ENCODE measurements at places on chromosomes 1 and 21.

DNA sequence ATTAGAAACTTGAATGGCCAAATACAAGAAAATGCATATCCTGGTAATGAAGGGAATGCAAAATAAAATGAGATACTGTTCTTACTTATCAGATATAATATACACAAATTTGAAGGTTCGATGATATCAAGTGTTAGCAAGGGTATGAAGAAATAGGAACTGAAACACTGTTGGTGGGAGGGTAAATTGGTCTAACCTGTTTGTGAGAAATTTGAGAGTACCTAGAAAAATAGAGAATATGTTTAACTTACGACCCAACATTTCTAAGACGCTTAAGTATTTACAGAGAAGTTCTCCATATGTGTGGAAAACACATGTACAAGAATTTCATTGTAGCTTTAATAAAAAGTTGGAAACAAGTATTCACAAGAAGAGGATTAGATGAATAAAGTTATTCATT is 25.9 kb downstream of the ATG4C start:
- DNase-seq = no peak

GRCh38 chr1:214018386-214019268 is 30.9 kb downstream of the PROX1 start:
- no peak for DNase-seq

- peak; percentile 28 for DNase-seq
These were observed 29.6 kb upstream of the RGS16 start for GRCh38 chr1:182633657-182634281.

DNA sequence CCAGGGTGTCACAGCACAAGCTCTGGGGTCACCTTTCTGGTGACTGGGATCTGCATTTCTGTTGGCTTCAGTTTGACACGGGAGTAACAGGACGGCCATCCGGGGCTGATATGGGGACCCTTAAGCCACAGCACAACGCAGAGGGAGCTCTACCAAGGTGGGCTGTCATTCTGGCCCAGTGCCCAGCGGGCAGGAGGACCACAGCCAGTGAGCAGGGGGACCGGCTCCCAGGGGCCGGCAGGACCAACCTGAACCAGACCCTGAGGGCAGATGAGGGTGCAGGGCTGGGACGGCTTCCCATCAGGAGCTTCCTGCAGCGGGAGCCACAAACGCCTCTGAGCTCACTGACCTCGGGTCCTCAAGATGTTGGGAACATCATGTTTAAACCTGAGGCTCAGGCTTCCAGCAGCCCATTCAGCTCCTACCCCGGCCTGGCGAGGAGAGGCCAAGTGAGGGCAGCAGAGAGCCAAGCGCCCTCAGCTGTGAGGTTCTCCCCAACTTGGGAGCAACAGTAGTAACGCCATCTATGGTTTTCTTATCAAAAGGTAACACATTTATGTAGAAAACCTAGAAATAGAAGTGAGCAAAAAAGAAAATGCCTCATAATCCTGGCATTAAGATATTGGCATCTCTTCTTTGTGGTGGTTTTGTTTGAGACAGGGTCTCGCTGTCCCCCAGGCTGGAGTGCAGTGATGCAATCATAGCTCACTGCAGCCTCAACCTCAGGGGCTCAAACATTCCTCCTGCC is 26.8 kb downstream of the TMEM201 start:
- peak; percentile 69 for DNase-seq

DNA sequence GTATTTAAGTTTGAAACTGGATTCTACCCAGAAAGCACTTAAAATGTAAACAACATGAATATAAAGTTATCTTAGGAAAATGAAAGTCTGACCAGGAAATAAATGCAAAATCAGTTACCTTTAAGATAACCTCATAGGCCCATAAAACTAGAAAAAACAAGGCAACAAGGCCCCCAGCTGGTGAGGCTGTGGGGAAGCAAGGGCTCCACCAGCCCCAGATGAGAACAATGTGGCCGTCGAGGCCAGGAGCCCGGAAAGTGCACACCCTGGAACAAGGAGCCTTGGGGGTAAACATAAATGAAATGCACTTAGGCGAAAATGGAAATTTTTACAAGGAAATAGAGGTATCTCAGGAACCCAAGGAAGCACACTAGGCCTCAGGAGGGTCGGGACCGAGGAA is 37.9 kb upstream of the BMP8B start:
- DNase-seq = no peak

DNA sequence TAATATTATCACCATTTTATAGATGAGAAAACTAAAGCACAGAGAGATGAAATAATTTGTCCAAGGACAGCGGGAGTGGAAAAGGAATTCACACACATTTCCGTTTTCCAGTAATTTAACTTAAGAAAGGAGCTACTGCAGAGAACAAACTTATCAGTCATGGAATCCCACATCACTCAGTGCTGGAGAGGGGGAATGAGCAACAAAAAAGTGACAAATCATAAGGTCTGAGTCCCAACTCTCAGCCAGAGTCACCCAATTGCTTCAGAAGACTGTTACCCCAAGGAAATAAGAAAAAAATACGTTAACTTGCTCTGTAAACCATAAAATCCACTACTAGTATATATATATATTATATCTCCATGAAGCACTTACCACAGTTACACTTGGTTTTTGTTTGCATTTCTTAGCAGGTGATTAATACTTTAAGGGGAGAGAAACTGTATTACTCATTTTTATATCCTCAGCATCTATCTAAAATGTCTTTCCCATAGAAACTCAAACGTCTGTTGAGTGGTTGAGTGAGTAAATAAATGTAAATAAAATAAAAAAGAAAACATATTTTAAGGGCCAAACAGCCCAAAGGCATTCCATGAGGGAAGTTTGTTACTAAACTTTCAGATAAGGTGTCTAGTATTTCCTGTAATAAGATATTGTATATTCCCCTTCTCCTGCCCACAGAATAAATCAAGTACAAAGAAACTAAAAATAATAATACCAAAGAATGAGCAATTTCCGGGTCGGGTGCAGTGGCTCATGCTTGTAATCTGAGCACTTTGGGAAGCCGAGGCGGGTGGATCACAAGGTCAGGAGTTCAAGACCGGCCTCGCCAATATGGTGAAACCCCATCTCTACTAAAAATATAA is 76.8 kb downstream of the SLC45A1 start:
- no peak for DNase-seq

DNA sequence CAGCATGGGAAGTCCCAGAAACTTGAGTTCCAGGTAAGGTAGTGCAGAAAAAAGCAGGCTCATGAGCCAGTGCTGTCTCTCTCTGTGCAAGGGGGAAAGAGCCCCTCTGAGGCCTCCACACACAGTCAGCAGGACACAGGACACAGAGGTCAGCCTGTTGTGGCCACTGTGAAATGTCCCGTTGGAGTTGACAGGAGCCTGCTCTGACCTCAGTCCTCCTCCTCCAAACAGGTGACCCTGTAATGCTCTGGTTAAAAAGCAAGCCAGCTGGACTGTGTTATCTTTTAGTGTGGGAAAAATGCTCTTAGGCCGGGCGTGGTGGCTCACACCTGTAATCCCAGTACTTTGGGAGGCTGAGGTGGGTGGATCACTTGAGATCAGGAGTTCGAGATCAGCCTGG is 24.2 kb upstream of the GPR157 start:
- no peak for DNase-seq

DNA sequence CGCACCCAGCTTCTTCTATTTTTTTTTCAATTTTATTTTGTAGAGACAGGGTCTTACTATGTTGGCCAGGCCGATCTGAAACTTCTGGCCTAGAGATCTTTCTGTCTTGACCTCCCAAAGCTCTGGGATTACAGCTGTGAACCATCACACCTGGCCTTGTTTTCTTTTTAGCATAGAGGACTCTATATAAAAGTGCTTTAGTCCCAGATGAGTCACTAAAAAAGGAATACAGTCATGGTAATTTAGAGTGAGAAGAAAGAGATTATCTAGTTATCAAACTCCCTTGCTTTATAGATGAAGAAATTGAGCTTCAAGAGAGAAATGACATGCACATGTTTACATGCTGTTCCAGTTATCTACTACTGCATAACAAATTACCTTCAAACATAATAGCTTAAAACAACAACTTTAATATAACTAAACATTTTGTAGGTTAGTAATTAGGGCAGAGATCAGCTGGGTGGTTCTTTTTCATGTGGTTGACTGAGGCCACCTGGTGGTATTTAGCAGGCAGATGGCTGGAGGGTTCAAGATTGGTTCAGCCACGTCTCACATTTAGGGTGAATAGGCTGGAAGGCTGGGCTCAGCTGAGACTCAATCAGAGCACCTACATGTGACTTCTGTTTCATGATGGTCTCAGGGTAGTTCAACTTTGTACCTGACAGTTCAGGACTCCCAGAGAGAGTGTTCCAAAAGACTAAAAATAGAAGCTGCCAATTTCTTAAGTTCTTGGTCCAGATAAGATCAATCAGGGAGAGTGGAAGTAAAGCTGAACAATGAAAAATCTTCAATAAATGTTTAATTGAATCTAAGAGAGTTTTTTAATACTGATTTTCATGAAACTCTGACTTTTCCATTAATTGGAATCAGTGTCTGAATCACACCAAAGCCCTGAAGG is 16.9 kb upstream of the MTF2 start:
- DNase-seq = peak; percentile 68

Measured in mesendoderm (in vitro differentiated cells).